NCI-H510A (cell line): ENCODE measurements at places on chromosomes 11 and 22.

GRCh38 chr22:31818481-31819392, 64.9 kb downstream of the DEPDC5 start:
- DNase-seq: no peak

DNA sequence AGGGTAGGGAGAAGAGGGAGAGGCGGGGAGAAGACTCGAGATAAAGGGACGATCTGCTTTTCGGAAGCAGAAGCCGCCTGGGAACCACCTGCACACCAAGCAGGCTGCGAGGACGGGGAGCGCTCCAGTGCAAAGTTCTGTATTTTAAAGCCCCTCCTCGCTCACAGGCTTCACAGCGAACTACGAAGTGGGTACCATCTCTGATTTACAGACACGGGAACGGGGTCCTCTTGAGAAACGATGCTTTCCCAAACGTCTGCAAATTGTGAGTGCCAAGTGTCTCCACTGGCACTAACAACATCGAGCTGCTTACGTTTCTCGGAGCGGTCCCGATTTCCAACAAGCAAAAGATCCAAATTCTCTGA, 700 bp upstream of the STX3 start:
- DNase-seq: no peak

DNA sequence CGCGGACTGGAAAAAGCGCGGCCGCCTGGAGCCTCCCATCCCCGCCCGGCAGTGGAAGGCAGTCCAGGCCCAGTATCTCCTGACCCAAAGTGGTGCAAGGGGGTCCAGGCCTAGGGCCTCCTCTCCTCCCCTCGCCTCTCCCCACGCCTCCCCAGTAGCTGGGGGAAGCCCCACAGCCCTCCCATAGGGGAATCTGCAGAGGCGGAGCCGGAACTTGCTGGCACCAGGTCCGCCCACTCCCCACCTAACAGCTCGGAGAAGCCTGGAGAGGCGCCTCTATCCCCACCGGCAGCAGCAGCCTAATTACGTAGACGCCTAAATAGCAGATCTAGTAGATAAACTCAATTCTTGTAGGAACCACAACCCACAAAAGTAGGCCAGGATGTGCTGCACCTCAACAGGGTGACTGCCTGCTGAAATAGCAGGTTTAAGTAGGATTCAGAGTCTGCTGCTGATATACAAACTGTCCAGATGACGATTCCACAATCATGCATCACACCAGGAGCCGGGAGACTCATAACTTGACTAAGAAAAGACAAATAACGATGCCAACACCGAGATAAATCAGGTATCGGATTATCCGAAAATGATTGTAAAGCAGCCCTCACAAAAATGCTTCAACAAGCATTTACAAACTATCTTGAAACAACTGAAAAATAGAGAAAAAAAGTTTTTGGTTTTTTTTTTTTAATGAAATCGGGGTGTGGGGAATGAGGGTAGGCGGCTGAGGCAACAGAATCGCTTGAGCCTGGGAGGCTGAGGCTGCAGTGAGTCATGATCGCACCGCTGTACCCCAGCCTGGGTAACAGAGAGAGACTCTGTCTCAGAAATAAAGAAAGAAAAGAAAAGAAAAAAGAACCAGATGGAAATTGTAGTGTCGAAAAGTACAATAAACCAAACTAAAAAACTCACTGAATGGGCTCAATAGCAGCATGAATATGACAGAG, 11.4 kb upstream of the BRD1 start:
- no peak for DNase-seq

- DNase-seq: no peak
Observed at GRCh38 chr11:10487002-10487647, 32.1 kb downstream of the AMPD3 start.

- DNase-seq: no peak
Observed at GRCh38 chr11:112534208-112534607, 273.5 kb upstream of the PLET1 start.

DNA sequence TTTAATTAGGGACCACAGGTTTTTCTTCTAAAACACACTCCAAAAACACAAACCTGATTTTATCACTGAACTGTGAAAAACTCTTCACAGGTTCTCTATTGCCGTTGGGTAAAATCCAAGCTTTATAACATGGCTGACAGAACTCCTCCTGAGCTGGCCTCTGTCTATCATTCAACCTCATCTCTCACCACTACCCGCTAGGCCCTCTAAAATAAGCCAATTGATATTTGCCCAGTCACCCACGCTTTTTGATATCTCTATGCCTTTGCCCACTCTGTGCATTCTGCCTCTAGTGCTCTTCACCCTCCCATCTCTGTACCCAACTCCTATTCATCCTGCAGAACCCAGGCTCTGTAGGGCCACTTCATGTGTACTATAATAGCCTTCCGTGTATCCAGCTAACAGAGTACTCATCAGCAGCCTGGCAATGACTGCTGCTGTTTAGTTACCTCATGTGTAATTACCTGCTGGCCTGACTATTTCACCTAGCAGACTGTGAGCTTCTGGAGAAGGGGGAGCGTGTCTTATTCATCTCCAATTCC, 1.1 kb upstream of the CNGA4 start:
- no peak for DNase-seq

DNA sequence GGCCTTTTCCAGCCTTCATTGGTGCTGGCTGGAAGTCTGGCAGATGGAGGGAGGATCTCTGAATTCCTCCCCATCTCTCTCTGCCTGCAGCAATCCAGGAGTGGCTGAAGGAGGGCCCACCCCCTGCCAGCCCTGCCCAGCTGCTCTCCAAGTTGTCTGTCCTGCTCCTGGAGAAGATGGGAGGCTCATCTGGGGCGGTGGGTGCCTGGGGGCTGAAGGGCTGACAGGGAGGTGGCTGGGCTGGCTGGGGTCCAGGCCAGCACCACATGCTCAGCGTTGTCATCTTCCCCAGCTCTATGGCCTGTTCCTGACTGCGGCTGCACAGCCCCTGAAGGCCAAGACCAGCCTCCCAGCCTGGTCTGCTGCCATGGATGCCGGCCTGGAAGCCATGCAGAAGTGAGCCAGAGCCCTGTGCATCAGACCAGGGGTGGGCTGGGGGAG, 12.2 kb downstream of the TKFC start:
- no peak for DNase-seq
